ENCODE measurements at places on chromosomes 11 and 22.

- DNase-seq = no peak
These were observed 99.1 kb downstream of the GAB2 start for GRCh38 chr11:78318321-78319114.

DNA sequence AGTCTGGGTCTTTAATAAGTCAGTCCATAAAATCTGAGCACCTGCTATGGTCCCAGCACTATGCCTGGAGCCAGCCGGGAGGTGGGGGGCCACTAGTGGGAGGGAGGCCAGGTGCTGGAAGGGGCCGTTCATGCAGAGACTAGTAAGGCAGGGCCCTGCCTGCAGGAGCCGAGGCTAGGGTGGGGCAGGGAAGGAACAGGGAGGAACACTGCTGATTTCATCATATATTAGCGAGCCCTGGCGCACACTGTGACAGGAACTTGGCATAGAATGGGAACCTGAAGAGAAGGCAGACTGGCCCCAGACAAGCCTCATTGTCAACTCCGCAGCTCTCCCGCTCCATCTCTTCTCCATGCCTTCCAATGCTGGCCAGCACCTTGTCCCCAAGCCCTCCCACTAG, 7.1 kb downstream of the VSIG10L2 start:
- DNase-seq = no peak

GRCh38 chr11:44927174-44927661, 23.5 kb downstream of the TP53I11 start:
- DNase-seq = peak; percentile 75

- no peak for DNase-seq
These were observed 429.3 kb upstream of the FAT3 start for GRCh38 chr11:91795139-91795887.

- DNase-seq = no peak
These were observed 59.3 kb downstream of the ENDOD1 start for GRCh38 chr11:95148938-95149337.

DNA sequence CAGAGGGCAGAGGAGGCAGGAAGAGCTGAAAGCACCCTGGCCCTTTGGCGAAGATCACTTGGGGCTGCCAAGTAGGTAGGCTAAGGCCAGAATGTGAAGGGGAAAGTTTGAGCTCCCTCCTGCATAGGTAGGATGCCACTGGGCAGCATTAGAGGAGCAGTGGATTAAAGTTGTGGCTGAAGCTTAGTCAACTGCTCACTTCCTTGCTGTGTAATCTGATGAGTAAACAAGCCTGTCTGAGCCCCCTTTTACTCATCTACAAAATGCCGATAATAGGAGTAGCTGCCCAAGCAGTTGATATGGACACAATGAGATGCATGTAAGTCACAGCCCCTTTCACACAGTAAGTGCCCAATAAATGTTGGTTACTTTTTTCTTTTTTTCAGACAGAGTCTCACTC, 216.4 kb downstream of the MN1 start:
- no peak for DNase-seq

- DNase-seq = no peak
These were observed 169.9 kb upstream of the CCDC90B start for GRCh38 chr11:83456075-83456474.

DNA sequence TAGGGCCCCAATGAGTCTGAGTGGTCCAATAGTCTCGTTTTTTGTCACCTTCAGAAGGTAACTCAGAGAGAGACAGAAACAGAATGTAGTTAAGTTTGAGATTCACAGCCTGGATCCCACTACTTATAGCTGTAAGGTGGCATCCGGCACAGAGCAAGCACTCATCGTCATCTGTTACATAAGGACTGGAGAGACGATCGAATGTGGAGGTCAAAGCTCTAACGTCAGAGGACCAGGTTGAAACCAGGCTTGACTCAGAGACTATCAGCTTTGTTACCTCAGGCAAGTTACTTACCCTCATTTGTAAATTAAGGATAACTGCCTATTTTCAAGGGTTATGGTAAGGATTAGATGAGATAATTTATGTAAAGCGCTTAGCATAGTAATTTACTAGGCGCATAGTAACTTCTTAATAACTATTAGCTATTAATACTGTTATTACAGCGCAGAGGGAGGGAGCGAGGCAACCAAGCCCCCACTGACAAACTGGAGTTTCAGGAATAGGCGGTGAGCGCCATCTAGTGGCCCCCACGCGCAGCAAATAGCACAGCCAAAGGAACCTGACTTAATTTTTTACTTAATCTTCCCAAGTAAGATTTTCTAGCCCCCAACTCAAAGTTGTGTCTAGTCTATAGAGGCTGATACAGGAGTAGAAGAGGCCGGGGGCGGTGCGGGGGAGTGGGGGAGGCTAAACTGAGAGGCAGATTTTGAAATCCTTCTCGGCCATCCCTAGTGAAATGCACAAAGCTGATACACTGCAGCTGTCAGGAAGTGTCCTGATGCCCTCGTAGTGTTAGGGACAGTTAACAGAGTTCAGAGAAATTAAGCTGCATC, 29.0 kb upstream of the API5 start:
- peak; percentile 56 for DNase-seq

- no peak for DNase-seq
These were observed 4.6 kb upstream of the PAMR1 start for GRCh38 chr11:35529971-35530495.

DNA sequence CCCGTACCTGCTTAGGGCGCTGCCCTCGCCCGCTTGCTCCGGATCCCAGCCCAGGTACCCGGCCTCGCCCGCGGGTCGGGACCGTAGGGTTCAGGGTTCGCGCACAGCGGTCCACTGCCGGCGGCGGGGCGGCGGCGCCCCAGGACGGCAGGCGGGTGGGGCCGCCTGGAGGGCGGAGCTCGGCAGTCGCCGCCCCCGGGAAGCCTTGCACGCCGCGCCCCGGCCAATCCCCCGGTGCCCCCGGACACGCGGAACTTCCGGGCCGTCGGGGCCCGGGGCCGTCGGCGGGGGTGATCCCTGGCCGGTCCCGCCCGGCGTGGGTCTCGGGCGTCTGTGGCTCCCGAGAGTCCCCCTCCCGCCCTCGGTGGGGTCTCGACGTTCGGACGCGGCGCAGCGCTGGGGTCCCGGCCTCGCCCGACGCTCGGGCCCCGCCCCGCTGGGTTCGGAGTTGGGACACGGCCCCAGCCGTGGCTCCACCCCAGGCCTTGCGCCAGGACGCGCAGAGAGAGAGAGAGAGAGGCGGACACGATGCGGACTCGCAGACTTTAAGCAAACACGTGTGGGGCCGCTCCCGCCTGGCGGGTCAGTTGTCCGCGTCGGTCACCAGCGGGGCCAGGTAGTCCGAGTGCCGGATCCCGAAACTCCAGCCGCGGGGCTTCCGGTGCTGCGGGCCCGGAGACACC, at the start of gene TYMP:
TSS of gene TYMP (minus strand) at position 116 of the 683 bp plus-strand sequence. CDS start 303 bp downstream, outside the sequence.
- DNase-seq = peak; percentile 84

GRCh38 chr11:8638300-8638699, 44.2 kb downstream of the TRIM66 start:
- DNase-seq = peak; percentile 38

- peak; percentile 75 for DNase-seq
These were observed 965 bp downstream of the OSBPL5 start for GRCh38 chr11:3164138-3164551.

- DNase-seq = no peak
These were observed 420.0 kb downstream of the METTL15 start for GRCh38 chr11:28528217-28528616.

DNA sequence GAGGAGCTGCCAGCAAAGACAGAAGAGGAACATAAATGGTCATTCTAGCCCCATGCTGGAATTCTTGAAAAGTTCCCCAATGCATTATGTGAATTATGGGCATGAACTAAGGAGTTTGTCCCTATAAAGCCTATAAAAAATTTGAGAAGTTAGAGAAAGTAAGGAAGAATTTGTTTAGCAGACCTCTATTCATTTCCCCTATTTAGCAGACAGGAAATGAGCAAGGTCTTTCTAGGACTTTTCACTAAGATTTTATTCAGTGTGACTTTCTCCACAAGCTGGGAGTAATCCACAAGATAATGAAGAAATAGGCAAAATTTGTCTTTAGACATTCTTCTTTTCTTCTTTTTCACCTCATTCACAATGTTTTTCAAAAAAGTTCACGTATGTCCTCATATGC, 20.0 kb downstream of the PRRG4 start:
- no peak for DNase-seq

DNA sequence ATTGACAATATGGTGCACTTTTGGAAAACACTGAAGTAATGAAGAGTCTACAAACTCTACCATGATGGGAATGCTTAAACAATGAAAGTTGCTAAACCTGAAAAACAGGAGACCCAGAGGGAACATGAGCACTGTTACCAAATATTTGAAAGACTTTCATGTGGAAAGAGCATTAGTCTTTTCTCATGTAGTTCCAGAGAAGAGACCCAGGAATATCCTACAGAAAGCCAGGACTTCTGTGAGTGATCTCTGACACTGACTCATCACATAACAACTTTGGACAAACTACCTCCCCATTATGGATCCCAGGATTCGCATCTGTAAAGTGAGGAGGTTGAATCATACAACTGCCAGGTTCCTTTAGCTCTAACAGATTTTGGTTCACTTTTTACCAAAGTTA, 62.2 kb downstream of the FAM181B start:
- DNase-seq = no peak

DNA sequence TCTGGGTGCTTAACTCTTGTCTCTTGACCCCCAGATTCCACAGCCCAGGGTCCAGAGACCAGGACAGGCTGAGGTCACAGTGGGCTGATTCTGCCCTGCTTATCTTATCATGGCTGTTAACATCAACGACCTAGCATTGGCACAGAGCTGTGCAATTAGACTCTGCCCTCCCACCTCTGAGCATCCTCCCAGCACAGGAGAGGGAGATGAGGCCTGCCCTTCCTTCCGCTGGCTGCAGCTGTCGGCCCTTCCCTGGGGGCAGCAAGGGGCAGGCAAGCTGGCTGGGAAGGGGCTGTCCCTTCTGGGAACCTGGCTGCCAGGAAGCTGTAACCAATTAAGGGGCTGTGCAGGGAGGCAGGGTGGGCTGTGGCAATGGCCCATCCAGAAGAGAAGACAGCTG, 22.5 kb downstream of the LRRC10B start:
- no peak for DNase-seq

DNA sequence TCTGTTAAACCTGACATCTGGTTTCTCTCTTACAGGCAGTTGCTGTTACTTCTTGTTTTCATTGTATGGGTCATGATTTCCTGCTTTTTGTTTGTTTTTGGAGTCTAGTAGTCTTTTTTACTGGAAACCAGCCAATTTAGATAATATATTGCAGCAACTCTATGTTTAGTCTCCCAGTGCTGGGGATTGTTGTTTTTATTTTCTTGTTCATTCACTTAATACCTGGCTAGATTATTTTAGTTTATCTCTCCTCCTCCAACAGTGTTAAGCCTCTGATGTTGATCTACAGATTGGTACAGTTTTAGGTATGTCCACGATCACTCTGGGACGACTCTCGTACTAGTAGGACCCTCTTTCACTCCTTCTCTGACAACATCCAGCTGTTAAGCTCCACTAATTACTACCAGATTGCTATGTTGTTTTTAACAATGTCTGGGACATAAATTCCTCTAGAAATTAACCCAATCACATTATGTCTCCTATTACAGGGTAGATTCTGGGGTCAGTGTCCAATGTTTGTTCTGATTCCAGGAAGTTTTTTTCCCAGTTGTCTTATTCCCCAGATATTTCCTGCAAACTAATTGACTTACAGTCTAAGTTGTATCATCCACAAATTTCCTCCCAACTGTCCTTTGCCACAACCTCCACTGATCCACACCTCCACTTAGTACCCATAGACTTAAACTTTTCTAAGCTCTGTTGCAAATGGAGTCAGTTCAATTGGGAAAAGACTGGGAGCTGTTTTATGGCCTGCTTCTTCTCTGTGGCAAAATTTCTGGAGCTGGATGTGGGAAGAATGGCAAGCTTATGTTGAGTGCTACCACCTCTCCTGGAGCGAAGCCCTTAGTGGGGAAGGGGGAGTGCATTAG, 1280.6 kb upstream of the CNTN5 start:
- no peak for DNase-seq

DNA sequence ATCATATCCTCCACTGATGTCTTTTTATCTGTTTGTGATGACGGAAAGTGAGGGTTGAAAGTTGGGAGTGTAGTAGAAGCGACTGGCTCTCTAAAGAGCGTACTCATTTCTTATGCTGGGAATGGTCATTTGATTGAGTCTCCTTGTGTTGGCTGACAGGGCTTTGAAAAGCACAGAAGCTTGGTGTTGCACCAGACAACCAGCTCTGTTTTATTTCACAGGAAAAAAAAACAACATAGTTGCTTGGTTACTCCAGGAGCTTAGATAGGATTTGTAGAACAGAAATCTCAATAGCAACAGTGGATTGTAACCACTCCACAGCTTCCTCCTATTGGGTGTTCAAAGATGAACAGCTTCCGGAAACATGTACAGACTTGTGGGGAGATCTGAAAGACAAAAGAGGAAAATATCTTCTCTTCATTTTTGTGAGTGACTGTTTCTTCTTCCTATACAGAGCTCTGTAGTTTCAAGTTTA, 2.7 kb downstream of the RBM14 start:
- DNase-seq = peak; percentile 60

GRCh38 chr11:105202422-105202821, 62.9 kb upstream of the CARD18 start:
- DNase-seq = no peak

GRCh38 chr11:34941688-34942087, 25.3 kb downstream of the PDHX start:
- no peak for DNase-seq

- DNase-seq = no peak
These were observed 887 bp downstream of the IRF7 start for GRCh38 chr11:614623-615503.

- no peak for DNase-seq
These were observed 1.4 kb upstream of the C11orf24 start for GRCh38 chr11:68273026-68273738.

DNA sequence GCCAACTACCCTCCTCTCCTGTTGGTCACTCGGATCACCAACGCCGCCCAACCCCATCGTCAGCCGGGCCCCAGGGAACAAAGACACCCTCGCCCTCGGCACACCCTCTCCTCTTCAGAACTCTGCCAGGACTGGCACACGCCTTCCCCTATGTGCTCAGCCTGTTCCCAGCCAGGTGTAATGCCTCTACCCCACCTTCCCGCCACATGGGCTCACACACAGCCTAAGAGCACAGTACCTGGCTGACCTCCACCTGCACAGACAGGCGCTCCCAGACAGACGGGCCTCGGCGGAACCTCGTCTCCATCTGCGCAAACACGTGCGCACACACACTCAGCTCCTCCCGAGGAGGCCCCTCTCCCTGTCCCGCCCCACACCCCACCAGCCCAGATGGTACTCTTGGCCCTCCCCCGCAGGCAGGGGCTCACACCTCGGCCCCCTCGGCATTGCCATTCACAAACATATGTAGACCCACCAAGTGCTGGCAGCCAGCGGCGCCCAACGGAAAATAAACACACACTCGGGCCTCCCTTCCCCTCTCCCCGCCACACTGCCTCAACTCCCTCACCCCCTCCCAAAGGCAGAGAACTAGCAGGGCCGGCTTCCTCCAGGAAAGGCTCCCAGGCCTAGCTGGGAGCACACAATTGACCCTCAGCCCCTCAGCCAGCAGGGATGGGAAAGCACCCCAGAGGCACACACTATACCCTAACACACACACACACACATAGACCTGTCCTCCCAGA, 8.5 kb downstream of the ELFN2 start:
- DNase-seq = no peak
